Glomerular endothelial cell (primary cell): ENCODE measurements at places on chromosomes 3 and 15.

- DNase-seq, result no peak
Observed at GRCh38 chr3:190173426-190173825, 52.7 kb upstream of the P3H2 start.

- no peak for DNase-seq
Observed at GRCh38 chr3:197333901-197334639, 35.7 kb upstream of the DLG1 start.

GRCh38 chr3:173659972-173660371 lies 262.4 kb downstream of the NLGN1 start:
- DNase-seq, result no peak

DNA sequence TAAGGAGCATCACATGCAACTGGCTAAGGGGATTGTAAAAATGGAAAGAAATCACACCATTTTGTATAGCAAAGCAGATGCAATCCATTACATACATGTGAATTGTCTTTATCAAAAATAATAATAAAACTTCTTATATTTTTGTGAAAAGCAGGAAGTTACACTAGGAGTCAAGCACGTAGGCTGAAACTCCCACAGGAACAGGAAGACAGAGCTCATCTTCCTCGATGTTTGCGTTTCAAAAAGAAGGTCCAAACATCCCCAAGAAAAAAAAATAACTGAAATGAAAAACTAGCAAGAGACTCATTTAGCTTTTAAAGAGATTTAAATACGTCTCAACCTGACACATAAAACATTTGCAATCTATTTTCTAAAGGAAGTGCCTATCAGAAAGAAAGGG lies 106.6 kb downstream of the TGFBR2 start:
- no peak for DNase-seq

DNA sequence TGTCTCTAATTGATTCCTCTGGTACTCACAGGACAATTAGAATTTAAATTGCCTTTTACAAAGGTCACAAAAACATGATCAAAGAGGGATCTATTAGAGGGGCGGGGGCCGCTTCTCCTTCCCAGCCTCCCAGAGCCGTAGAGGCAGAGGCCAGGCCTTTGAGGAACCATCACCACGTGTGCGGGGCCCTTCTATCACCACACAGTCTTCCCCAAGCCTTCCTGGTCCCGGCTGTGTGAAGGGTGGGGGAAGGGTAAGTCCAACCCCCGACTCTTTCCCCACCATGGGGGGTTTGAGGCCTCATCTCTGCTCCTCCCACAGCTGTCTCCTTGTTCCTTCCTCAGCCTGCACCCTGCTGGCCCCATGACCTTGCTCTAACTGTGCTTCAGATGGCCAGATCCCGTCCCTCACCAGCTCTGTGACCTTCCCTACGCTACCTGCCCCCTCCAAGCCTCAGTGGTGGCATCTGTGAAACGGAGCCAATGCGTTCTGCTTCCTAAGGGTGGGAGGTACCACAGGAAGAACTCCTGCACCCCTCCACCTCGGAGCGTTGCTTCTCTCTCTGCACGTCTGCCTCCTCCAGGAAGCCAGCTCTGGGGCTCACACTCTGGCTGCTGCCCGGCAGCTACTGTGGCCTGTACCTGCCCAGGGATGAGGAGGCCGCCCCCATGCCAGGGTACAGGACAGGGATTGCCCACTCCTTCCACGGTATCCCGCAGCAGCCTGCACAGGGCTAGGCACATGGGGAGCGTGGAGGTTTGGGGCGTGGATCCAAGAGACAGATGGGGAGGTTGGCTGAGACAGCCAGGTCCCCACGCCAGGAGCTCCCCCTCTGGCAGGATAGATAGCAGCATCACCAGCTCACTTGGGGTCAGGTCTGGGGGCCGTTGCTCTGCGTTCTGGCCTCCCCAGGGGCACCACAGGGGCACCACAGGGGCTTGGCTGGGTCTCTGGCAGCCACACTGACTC lies 83.8 kb downstream of the LINGO1 start:
- no peak for DNase-seq

DNA sequence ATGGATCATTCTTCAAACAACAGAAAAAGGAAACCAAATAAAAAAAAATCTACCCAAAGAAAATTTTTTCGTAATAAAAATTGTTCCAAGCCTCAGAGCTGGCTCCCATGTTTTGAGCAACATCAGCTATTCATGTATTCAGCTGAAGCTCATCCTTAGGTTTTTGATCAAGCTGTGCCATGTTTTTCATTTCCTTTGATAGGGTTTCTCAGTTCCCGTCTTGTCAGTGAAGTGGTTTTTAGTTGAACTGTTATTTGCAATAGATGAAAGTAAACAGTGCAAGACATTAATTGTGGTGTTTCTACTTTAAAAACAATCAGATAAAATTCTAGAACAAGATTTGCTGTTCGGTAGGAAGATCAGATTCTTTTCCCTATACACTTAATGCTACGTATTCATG lies 55.4 kb upstream of the SPTSSB start:
- DNase-seq, result no peak

DNA sequence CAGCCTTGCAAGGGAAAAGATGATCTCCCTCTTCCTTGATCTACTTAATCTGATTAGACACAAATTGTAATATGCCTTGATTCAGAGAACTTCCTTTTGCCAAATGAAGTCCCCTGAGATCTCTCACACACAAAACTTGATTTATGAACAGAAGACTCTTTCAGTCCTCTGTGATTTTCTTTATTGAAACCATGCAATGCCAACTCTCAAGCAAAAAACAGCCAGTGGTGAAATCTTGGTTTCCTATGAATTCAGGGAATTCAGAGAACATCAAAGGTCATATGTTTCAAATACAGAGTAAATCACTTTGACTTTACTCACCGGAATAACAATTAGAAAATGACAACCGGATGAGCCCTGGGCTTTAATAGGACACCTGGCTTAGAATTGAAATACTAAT lies 211.7 kb downstream of the ABHD5 start:
- no peak for DNase-seq

DNA sequence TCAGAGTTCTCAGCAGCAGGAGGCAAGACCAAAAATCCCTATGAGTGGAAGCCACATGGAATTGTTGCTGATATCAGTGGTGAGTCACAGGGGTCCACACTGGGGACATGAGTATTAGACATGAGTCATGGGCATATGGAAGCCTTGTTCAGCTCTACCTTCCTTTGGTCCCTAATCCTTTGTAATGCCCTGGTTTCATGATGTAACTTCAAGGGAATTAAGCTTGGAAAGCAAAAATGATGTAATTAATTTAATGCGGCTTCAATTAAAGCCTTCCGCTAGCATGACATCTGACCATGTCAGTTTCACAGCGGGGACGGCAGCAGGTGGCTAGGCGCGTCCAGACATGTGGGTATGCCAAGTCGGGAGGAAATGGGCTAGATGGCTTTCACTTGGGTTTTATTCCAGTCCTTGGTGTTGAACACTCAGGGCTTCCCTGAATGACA lies 176.1 kb upstream of the RGMA start:
- DNase-seq, result no peak

GRCh38 chr15:80804970-80805495 lies 25.9 kb downstream of the CEMIP start:
- no peak for DNase-seq

DNA sequence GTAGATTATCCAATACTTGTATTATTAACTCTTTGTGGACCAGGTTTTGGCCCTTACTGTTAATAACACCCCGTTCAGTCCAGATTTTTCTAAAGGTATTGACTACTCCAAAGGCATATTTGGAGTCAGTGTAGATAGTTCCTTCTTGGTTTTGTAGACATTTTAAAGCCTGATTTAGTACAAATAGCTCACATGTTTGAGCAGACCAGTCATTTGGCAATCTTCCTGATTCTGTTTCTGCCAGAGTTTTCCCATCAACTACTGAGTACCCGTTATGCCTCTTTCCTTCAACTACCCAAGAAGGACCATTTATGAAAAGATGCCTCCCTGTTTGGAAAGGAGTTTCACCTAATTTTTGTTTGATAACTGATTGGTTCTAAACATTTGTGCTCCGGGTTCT lies 82.0 kb downstream of the CHCHD4 start:
- no peak for DNase-seq

GRCh38 chr15:55868707-55869106 lies 124.7 kb downstream of the NEDD4 start:
- no peak for DNase-seq

- no peak for DNase-seq
Observed at GRCh38 chr3:45763303-45763675, 33.0 kb downstream of the SLC6A20 start.

DNA sequence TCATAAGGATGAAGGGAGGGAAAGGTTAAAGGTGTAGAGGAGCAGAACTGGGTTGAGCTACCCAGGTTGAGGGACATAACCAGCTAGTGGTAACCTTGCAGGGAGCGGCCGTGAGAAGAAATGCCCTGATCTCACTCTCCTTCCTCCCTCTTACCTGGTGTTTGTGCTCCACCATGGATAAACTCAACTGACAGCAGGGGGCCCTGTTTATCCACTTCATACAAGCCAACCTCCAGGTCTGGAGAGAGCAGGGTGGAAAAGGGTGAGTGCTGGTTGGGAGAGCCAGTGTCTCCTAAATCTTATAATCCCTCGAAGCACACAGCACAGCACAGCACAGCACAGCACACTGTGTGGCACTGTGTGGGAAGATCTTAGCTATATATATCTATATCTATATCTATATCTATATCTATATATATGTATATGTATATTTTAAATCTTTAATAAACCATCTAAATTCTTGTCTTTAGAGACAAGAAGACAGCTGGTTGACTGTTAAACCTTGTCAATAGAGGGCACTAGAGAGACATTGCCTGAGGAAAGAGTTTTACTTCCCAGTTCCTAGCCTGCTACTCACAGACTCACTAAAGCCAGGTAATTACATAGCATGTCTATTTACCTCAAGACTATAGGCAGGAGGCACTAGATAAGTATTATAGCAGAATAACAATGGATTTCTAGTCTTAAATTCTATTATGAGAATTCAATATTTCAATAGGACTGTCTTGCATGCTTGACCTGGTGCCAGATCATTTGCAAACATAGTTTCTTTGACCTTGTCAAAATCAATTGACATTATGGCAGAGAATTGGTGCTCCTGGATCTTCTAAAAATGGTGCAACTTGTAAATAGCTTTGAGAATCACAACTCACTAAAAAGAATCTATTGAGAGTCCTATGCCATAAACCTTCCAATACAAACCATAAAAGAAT lies 21.7 kb upstream of the FMN1 start:
- DNase-seq, result no peak

DNA sequence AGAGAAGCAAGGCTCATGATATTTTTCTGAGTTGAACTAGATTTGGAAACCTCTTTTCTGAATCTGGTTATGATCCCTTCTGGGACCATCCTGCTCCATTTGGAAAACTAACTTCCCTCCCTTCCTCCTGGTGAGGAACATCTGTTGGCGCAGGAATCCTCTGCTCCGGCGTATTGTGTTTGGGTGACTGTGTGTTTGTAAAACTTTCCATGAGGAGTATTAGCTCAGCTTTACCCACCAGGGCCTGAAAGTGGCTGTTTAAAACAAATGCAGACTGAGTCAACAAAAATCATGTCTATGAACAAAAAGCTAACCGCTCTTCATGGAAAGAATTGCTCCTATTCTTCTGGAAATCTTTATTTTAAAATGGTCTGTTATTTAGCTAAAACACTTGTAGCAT lies 17.7 kb downstream of the STARD9 start:
- DNase-seq, result no peak

GRCh38 chr3:37762698-37763097 lies 99.0 kb upstream of the CTDSPL start:
- DNase-seq, result no peak

GRCh38 chr3:168213920-168214319 lies 118.2 kb upstream of the GOLIM4 start:
- no peak for DNase-seq

- no peak for DNase-seq
Observed at GRCh38 chr3:149941186-149941585, 29.5 kb downstream of the PFN2 start.

GRCh38 chr15:88747631-88748030 lies 55.6 kb upstream of the ACAN start:
- no peak for DNase-seq

GRCh38 chr3:190692256-190692655 lies 170.2 kb downstream of the GMNC start:
- no peak for DNase-seq

DNA sequence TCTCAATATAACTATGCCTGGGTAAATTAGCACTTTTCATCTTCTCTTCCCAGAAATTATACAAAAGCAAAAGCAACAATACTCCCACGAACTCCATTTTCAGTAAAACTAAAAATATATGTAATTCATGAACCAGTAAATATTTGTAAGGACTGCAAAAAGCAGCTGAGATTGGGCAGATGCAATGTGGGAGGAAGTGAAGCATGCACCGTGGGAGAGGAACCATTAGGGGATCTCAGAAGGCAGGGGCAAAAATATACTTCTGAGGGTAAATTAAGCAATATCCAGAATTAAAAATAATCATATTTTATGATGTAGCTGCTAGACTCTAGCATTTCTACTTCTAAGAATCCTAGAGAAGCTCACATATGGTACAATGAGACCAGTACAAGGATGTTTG lies 20.2 kb downstream of the CFAP91 start:
- no peak for DNase-seq

- no peak for DNase-seq
Observed at GRCh38 chr15:85754989-85755388, 39.7 kb downstream of the KLHL25 start.

GRCh38 chr3:121980450-121980796 lies 41.6 kb downstream of the ILDR1 start:
- no peak for DNase-seq

DNA sequence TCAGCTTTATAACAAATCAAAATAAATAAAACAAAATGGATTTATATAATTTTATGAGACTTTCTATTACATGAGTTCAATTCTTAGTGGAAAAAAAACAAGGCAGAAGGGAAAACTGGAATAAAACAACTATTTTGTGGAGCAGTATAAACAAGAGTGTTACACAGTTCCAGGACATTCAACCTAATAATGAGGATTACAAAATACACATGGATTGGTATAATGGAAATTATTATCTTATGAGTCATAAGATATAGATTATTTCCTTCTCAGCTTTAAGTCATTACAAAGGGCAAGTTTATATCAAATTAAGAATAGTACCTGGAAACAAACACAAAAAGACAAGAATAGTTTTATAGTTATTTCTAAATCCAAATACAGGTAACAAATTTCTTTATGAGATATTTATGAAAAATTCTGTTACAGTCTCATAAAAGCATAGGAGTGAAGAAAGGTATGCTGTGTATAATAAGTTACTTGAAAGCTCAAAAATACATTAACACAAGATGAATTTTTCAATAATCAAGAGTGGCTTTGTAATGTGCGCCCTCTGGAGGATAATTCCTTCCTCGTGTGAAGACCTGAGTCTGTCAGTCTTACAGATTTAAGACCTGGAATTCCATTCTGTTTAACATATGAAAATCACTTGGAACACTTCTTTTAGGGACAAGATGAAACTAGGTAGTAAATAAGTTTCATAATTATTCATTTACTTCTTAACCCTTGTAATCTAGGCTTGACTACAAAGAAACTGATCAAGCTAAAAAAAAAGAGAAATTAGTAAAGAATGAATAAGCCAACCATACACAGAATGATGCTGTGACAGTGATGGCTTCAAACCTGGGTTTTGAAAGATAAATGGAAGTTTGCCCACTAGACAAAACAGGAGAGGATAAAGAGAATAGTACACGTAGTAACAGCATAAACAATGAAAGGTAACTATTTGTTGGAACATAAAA lies 9.5 kb downstream of the COPS2 start:
- peak; percentile 75 for DNase-seq
